Activated CD8-positive, alpha-beta memory T cell treated with anti-CD3 and anti-CD28 coated beads, Interleukin-2, amount 10 ng/mL, durations not matched to agents 7 days and 5 days (primary cell): ENCODE measurements at places on chromosomes 1 and 21.

DNA sequence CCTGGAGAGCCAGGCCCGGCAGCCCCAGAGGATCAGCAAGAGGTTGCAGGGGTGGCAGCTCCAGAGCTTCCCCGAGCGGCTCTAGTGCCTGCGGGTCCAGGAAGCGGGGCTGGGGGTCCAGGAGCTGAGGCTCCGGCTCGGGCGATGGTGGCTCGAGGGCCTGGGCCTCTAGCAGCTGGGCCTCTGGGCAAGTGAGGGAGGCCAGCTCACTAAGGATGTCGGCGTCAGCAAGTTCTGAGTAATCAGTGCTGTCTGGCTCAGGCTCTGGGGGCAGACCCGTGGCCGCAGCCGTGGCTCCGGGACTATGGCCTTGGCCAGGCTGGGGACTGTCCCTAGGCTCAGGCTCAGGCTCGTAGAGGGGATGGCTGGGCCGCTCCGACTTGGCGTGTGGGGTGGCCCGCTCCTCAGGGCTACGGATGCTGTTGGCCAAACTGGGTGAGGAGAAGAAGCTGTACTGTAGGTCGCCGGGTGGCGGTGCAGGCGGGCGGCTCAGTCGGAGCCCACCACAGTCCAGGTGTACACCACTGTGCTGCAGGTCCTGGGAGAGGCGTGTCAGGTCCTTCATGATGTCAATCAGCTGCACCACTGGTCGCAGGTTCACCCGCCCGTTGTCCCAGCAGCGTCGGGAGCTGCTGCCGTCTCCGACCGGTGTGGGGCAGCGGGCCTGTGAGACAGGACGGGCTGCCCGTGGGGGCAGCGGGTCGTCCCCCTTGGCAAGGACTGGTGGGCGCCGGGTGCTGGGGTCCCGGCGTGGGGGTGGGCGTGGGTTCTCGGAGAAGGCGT, 52.6 kb downstream of the AHDC1 start:
- no peak for DNase-seq

GRCh38 chr1:172241540-172241939, 178.9 kb upstream of the C1orf105 start:
- no peak for DNase-seq

DNA sequence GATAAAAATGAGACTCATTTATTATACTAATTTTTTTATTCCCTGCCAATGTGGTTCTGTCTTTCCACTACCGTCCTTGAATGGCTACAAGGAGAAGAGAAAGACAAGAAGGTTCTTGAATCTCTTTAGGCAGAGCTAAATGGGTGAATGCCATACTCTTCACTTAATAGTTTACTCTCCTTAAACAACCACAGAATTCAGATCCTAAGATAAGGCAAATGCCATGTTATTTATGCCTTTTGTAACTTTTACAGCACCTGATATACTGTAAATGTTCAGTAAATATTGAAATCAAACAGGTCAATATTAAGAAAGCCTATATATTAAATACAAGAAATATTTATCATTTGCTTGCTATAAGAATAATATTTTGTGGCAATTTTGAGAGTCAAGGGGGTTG, 58.4 kb downstream of the IGSF5 start:
- DNase-seq = no peak

GRCh38 chr1:194512957-194513356, 1326.5 kb upstream of the B3GALT2 start:
- DNase-seq = no peak

DNA sequence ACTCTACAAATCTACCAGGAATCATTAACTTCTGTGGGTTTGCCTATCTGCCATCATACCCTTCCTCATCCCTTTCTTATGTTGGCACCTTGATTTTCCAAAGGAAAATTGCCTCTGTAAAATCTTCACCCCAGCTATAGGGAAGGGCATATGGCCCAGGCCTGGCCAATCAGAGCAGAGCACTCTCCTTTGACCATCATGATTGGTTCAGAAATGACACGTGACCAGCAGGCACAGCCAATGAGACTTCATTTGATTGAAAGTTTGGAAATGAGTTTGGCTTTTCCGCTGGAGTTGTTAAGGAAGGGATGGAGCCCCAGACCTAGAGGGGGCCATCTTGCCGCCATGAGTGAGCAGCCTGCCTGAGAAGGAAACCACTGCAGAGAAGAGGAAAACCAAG, 35.1 kb upstream of the IFFO2 start:
- no peak for DNase-seq

DNA sequence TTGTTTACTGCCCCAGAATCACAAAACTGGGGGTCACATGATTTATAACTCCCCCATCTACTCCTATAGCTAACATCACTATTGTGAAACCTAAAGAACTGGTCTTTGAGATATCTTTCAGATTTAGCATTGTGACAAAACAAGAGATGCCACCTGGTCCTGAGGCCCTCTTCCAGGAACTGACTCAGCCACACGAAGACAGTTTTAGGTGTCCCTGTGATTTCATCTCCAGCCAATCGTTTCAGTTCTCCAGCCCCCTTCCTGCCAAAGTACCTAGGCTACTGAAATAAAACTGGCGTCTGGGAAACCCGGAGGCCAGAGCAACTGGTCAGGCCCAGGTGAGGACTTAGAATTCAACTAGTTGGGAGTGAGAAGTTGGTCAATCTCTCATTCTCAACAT, 36.6 kb downstream of the TBX19 start:
- no peak for DNase-seq

- no peak for DNase-seq
Observed at GRCh38 chr1:67308136-67308535, 463 bp downstream of the IL12RB2 start.

- no peak for DNase-seq
Observed at GRCh38 chr1:44296086-44296485, 59.0 kb downstream of the ERI3 start.

DNA sequence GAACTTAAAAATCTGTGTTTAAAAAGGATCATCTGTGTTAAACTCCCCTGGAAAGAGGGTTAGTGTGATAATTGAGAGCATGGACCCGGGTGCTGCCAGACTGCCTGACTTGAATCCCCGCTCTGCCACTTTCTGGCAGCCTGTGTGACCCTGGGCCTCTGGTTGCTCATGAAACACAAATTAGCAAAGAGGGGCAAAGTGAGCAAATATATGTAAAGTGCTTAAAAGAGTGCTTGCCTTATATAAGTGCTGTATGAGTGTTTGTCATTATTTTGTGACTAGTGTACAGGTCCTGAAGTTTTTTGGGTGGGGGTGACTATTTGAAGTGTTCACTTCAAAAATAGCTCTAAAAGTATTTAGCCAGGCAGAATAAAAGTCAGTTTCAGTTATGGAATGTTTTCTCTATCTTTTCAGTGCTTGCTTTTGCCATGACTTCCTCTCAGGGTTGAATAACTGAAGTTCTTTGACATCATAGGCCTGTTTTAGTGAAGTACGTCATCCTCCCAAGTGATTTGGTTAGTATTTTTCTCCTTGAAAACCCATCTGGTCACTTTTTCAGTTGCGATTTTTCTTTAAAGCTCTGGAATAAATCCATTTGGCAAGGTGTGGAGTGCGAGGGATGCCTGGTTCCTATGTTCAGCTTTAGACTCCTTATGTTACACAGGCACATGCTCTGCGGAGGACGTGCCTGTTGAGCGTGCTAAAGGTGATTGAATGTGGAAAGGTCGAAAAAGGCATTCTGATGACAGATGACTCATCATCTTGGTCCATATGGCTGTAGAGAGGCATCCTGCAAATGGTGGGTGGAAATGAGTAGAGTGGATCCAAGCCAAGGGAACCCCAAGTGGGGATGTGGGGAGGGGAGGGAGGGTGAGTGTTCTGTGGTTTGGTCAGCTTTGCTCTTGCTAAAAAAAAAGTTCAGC, 47.8 kb downstream of the AK4 start:
- DNase-seq = no peak

GRCh38 chr1:234980645-234981396, 147.8 kb downstream of the TOMM20 start:
- DNase-seq = peak; percentile 90

GRCh38 chr1:247204177-247204647, 32.4 kb upstream of the ZNF124 start:
- no peak for DNase-seq

DNA sequence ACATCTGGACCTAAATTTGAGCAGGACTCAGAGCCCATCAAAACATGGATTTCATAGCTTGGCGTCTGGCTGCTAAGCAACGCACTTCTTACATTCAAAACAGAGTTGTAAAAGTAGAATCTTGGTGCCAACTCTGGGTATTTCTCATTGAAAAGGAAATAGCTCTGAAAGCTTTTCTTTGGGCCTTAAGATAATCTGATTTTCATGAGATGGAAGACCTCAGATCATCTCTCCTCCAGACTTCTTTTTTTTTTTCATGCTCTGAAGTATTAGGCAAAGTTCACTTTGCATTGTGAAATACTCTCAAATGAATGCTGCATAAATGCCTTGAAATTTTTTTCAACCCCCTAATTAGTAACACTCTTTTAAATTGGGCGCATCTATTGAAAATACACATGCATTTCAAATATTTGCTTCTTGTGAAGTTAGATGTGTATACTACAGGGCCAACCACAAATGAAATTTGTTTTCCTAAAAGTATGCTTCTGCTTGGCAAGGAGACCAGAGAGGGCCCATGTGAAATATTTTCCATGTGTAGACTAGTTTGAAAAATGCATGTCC, 4.2 kb downstream of the ADAMTS5 start:
- DNase-seq = no peak

DNA sequence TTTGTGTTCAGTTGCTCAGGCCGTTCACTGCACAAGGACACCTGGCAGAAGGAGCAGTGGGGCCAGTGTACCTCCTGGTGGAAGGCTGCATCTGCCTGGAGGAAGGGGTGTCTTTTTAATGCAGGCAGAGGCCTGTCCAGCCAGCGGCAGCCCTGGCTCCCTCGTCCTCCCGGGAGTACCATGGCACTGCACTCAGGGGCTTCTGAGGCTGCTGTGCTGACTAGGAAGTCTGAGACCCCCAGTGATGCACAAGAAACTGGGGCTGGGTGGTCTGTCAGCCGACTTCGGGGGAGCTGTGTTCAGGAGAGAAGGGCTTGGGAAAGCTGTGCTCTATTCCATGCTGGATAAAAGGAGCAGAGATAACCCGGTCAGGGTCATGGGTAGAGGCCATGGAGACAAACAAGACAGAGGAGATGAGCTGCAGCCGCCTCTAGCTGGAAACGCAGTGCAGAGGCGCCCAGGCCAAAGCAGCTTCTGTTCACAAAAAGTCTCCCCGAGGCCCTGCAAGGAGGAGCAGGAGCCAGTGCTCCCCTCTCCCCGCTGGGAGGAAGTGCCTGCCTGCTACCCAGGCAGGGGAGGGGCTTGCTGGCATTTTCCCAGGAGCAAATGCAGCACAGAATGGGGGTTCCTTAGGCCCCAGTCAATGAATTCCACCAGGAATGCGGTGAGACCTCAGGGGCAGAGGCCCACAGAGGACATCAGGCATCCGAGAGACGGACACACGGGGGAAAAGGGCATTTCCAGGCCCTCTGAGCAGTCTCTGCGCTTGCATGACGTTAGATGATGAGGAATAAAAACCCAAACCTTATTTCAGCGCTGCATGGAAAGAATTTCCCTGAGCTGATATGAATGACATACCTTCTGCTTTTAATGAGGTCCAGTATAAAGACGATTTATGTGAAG, 17.2 kb upstream of the C2CD2 start:
- peak; percentile 33 for DNase-seq

GRCh38 chr1:14367451-14367850, 231.0 kb upstream of the KAZN start:
- no peak for DNase-seq

DNA sequence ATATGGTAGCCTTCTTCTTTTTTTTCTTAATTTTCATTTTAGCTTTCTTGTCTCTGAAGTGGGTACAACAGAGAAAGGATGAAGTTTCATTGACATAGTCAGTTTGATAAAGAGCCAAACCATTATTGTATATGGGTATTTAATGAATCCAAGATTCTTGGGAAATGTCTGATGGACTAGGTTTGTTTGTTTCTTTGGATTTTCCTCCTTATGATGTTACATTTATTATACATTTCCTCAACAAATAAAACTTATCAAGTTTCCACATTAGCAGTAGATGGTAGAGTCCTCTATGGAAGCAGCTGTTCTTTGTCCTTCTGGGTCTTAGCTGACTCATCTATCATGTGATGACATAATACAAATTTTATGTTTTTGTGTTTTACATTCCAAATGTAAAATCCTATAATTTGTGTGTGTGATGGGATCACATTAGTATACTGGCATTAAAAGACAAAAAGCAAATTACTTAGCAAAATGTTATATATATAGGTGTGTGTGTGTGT, 6.0 kb downstream of the COL24A1 start:
- no peak for DNase-seq

DNA sequence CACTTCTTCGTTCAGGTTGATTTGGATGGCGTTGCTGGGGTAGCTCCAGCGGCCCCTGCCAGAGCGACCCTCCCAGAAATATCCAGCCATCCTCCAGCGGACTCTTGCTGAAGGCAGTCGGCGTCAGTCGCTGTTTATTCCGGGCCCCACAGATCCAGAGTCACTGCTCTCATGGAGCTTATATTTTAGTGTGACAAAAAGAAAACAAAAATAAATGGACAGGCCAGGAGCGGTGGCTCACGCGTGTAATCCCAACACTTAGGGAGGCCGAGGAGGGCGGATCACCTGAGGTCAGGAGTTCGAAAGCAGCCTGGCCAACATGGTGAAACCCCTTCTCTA, 791 bp upstream of the CFAP298 start:
- no peak for DNase-seq
